ENCODE measurements at places on chromosomes 2 and 18. TPM values are rescaled to one million over a fixed set of nuclear protein-coding genes. Genes with fewer than 3 reads are reported as not detected.

- peak; percentile 29 for DNase-seq
Measured at GRCh38 chr2:53422979-53423378, 344.6 kb upstream of the CHAC2 start.

Gene DSG4
- total RNA-seq: 0.12 TPM

Gene PUM2
- 109 TPM for total RNA-seq

Gene DNAJC5G
- not detected for total RNA-seq

GRCh38 chr2:134796373-134796772 is 42.0 kb upstream of the ACMSD start:
- no peak for DNase-seq

- no peak for DNase-seq
Measured at GRCh38 chr2:107308835-107309234, 422.9 kb upstream of the ST6GAL2 start.

DNA sequence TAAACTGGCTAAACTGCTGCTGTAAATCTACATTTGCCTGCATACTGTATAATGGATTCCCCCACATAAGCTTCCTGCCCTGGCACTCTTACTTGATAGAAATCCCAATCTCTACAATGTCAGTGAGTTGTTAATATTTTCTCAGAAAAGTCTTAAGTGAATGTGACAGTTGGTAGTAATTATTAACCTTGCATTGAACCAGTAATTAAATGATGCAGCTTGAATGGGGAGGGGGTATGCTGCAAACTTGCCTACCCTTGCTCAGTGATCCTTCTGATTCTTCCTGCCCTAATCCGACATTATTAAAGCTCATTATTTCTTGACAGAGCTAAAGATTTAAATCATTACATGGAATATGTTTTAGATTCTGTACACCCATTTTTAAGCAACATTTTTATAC is 119.0 kb upstream of the CDH7 start:
- DNase-seq: no peak

Data from left colon (tissue), 2 donors.